Pulmonary artery endothelial cell (primary cell): ENCODE measurements at places on chromosomes 13 and 19.

DNA sequence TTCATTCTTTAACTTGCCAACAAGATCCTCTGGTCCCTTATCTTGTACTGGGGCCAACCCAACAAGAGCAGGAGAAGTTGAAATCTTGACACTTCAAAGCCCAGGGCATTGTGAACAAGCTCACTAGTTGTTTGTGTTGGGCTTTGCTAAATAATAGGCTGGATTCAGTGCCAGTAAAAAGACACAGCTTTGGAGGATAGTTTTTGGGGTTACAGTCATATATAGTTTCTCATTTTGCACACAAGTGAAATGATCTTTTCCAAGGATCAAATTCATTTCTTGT lies 30.3 kb upstream of the LRCH1 start:
- no peak for DNase-seq

DNA sequence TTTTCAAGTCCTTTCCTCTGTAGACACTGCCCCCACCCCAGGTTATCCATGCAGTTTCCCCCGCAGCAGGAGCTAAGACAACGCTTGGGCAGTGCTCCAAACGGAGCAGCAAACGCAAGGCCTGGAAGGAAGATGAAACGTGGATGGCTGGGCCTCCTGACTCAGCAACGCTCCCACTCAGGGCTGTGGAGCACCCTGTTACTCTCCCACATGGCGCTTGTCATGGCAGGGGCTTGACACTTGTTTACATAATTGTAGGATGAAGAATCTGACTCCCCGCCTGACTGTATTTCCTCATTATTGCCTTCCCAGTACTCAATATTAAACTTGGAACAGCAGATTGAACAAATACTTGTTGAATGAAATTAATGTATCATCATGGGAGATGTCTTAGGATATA lies 799 bp upstream of the C1QTNF9B start:
- DNase-seq, result no peak

GRCh38 chr19:32928806-32929205 lies 43.0 kb downstream of the CEP89 start:
- DNase-seq, result no peak

DNA sequence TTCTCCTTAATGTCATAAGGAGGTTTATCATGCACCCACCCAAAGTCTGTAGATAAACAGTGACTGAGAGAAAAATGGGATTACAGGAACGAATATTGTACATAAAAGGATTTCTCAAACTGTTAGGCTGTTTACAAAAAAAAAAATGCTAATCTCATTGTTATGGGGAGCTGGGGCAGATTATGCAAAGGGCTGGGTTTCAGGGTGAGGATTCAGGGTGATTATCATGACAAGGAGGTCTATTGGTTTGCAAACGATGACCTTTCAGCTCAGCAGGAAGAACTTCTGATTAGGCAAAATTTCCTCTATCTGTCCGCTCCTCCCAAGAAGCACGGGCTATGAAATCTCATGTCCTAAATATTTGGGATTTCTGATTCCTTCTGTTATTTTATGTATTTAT lies 41.4 kb downstream of the NLRP12 start:
- DNase-seq, result no peak

- no peak for DNase-seq
Measured at GRCh38 chr19:18150776-18151624, 2.0 kb upstream of the PIK3R2 start.

GRCh38 chr13:90763476-90764150 lies 583.9 kb upstream of the MIR17HG start:
- DNase-seq, result no peak

DNA sequence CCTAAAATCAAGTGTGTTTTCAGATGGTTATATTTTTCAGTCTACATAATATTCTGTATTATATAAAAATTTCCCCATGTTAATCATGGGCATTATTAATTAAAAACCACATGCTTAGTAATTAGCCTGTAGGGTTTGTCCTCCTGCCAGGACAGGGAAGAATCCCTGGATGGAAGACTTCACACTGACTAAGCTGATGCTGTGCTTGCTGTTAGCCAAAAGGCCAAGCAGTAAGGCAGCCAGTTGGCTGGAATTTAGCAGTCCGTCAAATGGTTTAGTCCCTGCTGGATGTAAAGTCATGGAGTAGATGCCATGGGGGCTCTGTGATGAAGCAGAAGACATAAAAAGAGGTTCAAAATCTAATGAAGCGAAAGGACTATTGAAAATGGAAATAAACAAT lies 168.0 kb upstream of the OBI1 start:
- DNase-seq, result no peak

DNA sequence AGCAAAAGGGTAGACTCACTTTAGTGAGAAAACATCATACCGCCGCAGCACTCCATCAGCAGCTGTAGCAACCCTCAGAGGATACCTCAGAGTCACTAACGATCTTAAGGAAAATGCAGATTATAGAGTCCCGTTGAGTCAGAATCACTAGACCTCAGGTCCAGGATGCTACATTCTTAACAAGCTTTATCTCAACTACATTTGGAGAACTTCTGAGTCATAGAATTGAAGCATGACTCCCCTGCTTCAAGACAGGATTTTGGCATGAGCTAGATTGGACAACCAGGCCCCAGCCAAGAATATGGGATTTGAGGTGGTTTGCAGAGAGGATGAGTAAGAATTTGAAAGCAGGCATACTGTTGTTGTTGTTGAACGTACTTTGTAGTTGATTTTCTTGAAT lies 118.9 kb upstream of the UBL3 start:
- no peak for DNase-seq

- no peak for DNase-seq
Measured at GRCh38 chr13:97654236-97654635, 220.3 kb downstream of the RAP2A start.
